ENCODE measurements at places on chromosomes 6 and 20. TPM values are rescaled to one million over a fixed set of nuclear protein-coding genes. Genes with fewer than 3 reads are reported as not detected.

DNA sequence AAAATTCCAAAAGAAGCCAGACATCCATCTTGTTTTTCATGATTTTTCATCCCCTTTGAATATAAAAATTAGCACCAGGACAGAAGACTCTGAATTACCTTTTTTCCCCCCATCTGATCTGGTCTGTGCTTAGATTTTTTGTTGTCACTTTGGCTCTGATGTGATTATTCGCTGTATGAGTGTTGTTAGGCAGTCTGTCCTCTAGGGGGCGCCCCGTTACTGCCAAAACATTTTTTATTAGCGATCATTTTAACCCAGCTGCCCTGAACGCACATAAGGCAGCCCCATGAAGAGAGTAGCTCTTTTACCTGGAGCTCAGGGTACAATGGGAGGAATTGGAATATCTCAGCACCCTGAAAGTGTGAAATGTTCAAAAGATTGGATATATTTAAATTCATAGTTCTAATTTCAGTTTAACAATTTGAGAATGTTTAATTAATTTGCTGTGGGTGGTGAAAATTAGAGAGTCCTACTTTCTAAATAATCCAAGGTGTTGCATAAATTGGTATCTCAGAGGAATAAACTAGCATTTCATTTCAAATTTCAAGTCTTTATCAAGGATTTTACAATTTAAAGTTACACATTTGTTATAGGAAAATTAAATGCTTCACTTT lies 60.8 kb downstream of the PRPH2 start:
- DNase-seq = peak; percentile 90
- H3K4me1 ChIP-seq = no peaks in the 10 kb centered on the region
- H3K27me3 ChIP-seq = no peaks in the 10 kb centered on the region
- H3K27ac ChIP-seq = no peak overlapping the region

GRCh38 chr20:15146948-15147347 lies 809.5 kb upstream of the FLRT3 start:
- DNase-seq = no peak
- no peak overlapping the region for H3K4me3 ChIP-seq
- H3K27me3 ChIP-seq = no peaks in the 10 kb centered on the region
- no peaks in the 10 kb centered on the region for H3K4me1 ChIP-seq

GRCh38 chr6:14386668-14387067 lies 269.1 kb downstream of the CD83 start:
- H3K4me3 ChIP-seq = no peak overlapping the region
- H3K27me3 ChIP-seq = no peaks in the 10 kb centered on the region
- no peaks in the 10 kb centered on the region for H3K36me3 ChIP-seq

GPR6 gene
- polyA plus RNA-seq = not detected

LHFPL5 gene
- polyA plus RNA-seq = not detected

PARD6B gene
- polyA plus RNA-seq = 0.92 TPM

GNAS-AS1 gene
- polyA plus RNA-seq = not detected
